NCI-H187 treated with DMSO at 0.1 percent for 48 hours (cell line): ENCODE measurements at places on chromosomes 12 and 14.

GRCh38 chr12:53980104-53980801, 4.7 kb upstream of the HOXC10 start:
- DNase-seq: no peak

DNA sequence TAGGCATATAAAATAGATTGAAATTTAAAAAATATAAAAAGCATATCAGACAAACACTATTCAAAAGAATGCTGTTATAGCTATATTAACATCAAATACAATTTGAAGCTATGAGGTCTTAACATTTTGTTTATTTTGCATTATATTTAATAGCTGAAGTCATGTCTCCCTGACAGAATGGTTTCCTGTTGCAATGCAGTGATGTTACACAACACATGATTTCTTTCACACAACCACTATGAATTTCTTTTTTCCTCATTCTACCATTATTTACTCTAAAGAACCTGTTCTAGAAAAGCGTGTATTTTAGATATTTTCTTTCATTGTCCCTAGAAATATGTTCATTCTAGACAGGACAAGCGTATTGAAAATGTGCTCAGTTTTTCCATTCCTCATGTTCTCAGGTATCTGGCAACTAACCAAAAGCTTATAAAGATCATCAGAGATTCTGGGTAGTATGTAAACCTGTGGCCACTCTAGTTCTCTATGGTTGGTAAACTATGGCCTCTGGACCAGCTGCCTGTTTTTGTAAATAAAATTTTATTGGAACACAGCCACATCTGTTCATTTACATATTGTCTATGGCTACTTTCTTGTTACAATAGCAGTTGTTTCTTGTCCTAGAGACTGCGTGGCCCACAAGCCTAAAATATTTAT, 183.8 kb downstream of the FOXA1 start:
- no peak for DNase-seq

DNA sequence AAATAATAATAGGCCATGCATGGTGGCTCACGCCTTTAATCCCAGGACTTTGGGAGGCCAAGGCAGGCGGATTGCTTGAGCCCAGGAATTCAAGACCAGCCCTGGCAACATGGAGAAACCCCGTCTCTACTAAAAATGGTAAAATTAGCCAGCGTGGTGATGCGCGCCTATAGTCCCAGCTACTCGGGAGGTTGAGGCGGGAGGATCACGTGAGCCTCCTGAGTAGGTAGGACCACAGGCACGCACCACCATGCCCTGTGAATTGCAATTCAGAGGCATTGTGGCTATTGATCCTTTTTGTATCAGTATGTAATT, 2.3 kb downstream of the ARHGDIB start:
- DNase-seq: no peak

DNA sequence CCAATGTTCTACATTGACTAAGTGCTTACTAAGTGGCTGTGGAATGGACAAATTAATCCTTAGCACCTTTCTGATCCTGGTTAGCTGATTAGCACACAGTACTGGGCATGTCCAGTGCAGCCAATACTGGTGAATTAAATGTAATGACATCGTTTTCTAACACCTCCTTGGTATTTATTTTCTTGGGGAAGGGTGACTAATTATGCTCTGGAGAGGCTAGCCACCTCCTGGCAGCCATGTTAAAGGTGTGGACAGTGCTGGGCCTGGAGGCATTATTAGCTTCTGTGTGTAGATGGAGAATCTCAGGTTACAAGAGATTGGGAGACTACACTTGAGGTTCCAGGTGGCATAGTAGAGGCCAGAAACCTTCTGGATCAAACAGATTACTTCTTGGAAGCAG, 230.9 kb upstream of the DDHD1 start:
- DNase-seq: no peak

DNA sequence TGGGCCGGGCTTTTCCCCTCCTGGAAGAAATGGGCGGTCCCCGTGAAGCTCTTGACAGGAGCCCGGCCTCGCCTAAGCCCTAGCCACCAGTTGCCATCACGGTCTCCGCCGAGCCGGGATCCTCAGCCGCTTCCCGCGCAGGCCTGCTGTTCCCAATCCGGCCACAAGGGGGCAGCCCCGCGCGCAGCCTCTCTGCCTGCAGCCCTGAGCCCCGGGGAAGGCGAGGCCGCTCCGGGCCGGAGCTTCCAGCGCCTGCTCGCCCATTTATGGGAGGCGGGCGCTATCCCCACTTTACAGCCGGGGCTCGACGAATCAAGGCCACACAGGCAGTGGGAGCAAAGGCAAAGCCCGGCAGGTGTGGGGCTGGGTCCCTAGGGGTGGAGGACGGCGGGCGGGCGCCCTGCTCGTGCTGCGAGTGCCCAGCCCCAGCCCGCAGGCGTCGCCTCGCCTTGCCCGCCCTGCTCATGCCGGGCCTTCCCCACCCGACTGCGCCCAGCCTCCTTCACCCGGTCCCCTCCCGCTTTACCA, 61.5 kb downstream of the LGMN start:
- DNase-seq: peak; percentile 26

DNA sequence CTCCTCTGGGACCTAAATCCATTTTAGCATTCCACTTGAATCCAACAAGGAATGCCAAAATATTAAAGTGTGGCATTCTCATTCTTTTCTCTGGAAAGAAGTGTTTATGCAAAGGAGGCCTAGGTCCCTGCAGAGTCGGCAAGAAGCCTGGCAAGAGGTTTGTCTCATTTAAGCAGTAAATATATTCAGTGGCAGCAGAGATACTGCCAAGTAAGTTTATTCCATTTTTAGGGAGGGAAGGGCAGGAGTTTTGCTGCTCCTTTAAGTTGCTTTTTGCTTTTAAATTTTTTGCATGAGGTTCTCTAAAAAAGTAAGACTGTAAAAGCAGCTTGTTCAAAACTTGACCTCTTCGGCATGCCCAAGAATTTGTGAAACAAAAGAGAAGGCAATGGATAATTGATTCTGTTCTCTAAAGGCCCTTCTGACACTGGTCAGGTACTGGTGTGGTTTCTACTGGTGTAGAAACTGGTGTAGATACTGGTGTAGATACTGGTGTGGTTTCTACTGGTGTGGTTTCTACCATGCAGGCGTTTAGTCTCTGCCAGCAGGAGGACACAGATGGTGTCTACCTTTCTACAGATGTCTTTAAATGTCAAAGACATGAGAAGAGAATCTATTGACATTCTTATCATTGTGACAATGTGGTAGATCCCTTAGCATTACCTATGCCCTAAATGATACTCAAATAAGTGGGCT, 107.3 kb downstream of the SAMD4A start:
- no peak for DNase-seq

DNA sequence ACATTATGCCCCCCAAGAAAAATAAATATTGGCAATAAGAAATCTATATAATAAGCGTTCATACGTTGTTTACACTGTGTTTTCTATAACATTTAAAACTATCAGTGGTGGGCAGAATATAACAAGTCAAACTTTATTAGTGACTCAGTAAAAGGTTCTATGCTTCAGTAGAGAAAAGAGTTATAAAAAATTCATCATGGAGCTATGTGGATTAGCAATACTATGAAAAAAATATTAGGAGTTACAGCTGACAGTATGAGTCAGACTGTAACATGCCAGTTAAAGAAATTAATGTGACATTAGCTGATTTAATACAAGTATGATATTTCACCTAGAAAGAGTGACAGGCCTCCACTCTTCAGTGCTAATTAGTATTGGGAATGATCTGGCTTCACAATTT, 125.1 kb upstream of the GARIN6 start:
- no peak for DNase-seq

DNA sequence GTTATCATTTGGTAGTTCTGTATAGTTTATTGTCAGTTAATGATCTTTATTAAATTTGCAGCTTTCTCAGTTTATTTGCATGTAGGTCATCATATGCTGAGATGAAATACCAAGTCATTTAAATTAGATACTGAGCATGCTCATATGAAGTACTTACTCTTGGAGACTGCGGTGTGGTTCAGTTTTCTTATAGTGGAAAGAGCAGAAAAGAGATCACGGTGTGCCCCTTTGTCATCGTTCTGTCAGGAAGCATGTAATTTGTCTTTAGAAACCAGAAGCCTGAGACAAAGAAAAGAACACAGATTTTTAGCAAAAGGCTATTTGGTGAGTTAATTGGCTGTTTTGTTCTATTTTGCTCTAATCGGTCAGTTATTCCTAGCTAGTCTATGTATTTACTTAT, 75.6 kb downstream of the PLEKHA5 start:
- DNase-seq: no peak

DNA sequence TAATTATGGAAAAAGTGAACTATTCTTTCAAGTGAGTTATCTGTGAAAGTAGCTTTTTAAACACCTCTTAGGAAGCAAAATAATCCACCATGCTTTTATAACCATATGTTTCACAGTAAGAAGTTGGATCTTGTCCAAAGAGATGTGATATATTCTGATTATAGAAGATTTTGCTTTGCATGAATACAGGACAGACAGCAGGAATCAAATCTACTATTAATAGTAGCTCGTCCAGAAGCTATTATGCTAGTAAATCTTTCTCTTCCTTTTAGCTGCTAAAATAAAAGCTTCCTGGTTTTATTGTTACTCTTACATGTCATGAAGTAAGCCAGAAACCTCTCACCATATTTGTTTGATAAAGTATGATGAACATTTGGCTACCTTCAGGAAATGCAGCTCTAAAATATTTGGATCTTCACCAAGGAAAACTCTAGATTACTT, 257.0 kb downstream of the IPO8 start:
- no peak for DNase-seq

GRCh38 chr12:32876004-32876403, 20.6 kb downstream of the PKP2 start:
- DNase-seq: no peak

GRCh38 chr12:5014269-5014668, 29.4 kb upstream of the KCNA5 start:
- DNase-seq: no peak

DNA sequence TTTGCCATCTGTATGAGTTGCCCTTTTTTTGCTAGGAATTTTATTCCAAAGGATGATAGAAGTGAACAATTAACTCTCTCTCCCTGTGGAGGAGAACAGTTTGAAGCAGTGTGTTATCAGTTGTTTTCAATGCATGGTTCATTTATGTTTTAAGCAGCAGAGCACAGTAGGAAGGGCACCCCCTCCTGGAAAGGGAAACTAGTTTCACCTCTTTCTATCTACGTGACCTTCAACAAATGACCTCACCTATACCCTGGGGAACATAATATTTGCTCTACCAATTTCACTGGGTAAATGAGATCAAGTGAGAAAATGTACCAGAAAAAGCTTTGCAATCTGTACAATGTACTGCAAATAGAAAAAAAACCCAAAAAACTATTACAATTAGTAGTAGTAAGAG, 5.4 kb upstream of the DCP1B start:
- DNase-seq: no peak

DNA sequence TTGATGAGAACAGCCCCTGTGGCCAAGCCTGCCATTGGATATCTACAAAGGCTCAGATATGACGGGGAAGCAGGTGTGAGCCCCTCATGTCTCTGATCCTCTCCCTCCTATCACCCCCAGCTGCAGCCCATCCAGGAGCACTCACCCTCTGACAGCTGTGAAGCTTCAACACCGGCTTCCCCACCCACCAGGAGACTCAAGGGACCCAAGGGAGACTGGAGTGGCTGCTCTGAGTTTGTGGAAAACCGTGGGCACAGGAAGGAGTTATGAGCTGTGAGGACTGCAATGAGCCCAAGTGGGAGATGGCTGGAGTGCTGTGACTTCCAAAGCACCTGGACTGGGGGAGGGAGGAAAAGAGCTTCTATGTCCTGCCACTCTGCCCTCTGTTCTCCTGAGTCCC, 7.9 kb downstream of the IFI27L2 start:
- DNase-seq: no peak

- no peak for DNase-seq
These were observed 321.0 kb downstream of the TMEM121 start for GRCh38 chr14:105847400-105847799.

GRCh38 chr12:67649261-67649569, 670 bp downstream of the DYRK2 start:
- no peak for DNase-seq

GRCh38 chr12:76183459-76184186, 99.1 kb upstream of the NAP1L1 start:
- DNase-seq: no peak

- no peak for DNase-seq
These were observed 263.4 kb upstream of the FKBP4 start for GRCh38 chr12:2531371-2531770.

- no peak for DNase-seq
These were observed 615.9 kb downstream of the VRK1 start for GRCh38 chr14:97413022-97413539.

DNA sequence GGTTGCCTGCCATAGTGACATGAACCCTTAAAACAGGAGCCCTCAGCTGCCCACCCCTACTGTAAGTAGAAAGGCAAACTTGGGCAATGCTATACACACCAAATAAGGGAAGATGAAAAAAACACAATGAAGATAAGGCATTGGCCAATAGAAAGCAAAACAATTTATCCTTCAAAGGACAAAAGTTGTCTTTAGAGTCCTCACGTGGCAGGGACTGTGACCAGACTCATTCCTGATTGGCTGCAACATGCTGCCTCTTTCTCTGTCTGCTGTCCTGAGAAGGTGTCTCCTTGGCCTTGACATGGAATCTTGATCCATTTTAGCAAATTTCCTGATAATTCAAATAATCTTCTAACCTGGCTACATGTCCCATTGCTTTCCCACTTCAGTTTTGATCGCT, 131.9 kb downstream of the GPR135 start:
- no peak for DNase-seq

DNA sequence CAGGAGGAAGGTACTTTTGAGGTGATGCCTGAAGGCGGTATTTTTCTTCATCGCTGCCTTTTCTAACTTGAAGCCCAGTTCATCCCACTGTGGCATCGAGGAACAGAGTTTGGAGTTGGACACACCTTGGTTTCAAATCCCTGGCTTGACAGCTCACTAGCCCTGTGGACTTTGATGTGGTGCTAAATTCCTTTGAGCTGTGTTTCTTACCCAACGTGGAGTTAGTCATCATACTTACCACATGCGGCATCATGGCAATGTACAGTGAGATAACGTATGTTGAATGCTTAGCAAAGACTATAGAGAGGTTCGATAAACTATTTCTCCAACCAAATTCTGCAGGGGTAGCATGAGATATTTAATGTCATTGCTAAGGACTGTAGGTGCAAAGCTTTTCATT, 3.4 kb downstream of the PLEKHG3 start:
- DNase-seq: no peak

DNA sequence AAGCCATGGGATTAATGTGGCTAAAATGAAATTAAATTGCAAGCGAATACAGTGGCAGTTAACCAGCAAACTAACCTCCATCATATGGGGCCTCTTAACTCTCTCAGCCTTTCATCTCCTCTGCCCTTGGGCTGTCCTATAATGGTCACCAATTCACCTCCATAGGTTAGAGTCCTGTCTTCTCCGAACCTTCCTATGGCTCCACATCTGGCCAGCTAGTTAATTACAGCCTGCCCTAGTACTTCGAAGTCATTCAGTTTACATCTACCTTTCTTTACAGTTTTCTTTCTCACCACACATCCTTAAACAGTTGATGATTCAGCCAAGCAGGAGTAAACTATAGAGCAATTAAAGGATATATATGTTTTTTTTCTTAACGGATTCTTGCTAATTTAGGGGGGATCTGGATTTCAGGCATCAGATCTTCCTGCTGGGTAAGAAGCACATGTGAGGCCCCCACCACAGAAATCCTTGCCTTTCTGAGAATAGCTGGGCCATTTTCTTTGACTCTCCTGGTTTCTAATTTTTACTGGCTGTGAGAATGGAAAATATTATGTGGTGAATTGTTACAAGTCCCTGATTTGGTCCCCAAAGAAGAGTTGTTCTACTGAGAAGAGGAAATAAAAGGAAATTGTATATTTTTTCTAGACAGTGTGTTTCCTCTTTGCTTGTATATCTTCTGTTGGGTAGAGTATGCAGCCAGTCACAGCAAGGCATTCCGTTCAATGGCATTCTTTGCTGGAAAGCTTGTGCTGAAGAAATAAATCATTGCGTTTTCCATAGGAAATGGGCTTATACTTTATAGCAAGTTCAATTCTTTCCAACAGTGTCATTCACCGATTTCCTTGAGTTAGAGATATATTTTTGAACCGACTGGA, 16.7 kb downstream of the HMGA2 start:
- DNase-seq: no peak
